ENCODE measurements at places on chromosomes 3 and 15.

GRCh38 chr15:78360958-78361718, 21.0 kb downstream of the CRABP1 start:
- DNase-seq = peak; percentile 9

- DNase-seq = no peak
These were observed 287.6 kb downstream of the DIPK2A start for GRCh38 chr3:144259267-144259666.

- no peak for DNase-seq
These were observed 686 bp downstream of the MYRIP start for GRCh38 chr3:39809995-39810595.

GRCh38 chr15:68644083-68644904, 65.5 kb downstream of the CORO2B start:
- peak; percentile 54 for DNase-seq

DNA sequence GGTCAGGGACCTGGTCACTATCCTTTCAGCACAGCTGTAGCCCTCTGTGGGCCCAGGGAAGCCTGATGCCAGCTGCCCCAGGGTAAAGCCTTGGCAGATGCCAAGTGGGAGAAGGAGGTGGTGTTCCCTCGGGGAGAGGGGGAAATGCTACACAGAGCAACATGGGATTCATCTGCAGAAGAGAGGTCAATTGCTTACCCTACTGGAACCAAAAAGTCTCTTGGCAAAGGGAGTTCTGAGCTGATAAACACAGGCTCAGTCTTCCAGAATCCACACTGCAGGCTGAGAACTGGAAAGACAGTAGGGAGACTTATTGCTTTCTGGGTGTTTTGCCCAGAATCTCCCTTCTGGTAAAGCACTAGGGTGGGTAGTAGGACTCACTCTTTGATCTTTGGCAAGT, 100.1 kb upstream of the NEO1 start:
- no peak for DNase-seq

GRCh38 chr3:106256249-106256957, 387.6 kb upstream of the CBLB start:
- no peak for DNase-seq

- no peak for DNase-seq
These were observed 15.9 kb downstream of the ABHD2 start for GRCh38 chr15:89104172-89104564.

GRCh38 chr15:59691194-59691805, 2.2 kb upstream of the BNIP2 start:
- DNase-seq = peak; percentile 43

DNA sequence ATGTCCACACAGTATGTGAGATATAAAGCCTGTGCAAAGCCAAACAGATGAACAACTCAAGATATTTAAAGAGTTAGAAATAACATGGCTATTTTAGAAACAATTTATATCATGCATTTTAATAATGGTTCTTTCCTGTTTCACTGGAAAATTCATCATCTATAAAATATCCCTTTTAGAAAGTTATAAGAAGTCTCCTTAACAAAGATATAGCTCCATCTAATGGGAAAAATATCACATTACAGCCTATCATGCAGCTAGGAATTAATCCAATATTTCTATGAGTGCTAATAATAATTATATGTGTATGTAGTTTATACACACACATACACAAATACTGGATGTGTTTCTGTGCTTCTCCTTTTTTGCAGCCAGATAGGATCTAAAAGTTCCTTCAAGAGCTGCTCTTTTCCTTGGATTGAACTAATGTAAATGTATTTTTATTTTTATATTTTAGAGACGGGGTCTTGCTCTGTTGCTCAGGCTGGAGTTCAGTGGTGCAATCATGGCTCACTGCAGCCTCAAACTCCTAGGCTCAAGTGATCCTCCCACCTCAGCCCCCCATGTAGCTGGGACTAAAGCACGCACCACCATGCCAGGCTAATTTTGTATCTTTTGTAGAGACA, 21.6 kb downstream of the RPL22L1 start:
- no peak for DNase-seq

GRCh38 chr3:116441652-116442051, 3.6 kb downstream of the LSAMP start:
- DNase-seq = peak; percentile 62

DNA sequence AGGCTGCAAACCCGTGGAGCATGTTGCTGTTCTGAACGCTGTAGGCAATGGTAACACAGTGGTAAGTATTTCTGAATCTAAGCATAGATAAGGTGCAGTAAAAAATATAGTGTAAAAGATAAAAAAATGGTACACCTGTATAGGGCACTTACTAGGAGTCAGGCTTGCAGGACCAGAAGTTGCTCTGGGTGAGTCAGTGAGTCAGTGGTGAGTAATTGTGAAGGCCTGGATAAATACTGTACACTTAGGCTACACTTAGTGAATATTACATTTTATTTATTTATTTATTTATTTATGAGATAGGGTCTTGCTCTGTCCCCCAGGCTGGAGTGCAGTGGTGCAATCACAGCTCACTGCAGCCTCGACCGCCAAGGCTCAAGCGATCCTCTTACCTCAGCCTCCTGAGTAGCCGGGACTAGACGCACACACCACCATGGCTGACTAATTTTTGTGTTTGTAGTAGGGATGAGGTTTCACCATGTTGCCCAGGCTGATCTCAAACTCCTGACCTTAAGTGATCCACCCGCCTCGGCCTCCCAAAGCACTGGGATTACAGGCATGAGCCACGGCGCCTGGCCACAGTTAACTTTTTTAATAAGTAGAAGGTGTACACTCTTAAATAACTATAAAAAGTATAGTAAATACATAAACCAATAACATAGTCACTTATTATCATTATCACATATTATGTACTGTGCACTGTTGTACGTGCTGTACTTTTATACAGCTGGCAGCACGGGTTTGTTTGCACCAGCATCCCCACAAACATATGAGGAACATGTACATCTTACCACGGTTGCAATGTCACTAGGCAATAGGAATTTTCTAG, 155.1 kb downstream of the IGF1R start:
- no peak for DNase-seq

DNA sequence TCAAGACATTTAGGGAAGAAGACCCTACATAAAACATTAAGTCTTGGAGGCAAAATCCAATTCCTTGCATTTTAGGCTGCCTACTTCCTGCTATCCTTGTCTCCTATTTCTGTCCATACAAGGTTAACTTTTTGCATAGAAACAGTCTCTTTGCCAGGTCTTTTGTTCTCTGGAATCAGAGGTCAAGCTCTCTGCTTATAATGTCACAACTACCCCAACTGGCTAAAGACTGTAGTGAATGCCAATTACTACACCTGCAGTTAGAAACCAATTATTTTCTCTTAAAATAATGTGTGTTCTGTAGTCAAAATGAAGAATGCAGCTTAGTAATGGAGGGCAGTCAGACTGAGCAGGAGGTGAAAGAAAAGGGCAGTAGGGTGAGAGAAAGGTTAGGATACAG, 856.2 kb downstream of the TUSC7 start:
- DNase-seq = no peak

DNA sequence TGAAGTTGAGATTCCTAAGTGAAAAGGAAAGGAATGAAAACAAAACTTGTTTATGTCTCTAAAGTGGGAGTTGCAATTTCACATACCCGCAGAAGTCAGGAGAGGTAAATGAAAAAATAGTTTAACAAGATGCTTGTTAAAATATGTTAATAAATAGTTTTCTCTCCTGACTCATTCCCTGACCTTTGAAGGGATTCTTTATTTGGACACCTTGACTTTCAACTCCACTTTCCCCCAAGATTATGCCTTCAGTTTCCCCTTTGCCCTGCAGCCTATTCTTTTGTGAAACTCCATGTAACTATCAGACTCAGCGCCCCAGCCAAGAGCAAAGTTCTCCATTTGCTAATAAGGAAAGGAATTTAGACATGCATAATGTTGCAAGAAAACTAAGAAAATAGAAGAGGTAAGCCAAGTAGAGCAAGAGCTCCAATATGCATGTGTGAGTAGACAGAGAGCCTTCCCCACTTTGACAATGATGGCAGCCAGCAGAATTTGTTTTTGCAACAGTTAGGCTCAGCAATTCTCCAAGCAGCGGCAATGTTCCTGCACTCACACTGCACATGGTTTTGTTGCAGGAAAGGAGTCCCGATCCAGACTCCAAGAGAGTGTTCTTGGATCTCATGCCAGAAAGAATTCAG, 61.2 kb downstream of the CD200 start:
- peak; percentile 27 for DNase-seq

DNA sequence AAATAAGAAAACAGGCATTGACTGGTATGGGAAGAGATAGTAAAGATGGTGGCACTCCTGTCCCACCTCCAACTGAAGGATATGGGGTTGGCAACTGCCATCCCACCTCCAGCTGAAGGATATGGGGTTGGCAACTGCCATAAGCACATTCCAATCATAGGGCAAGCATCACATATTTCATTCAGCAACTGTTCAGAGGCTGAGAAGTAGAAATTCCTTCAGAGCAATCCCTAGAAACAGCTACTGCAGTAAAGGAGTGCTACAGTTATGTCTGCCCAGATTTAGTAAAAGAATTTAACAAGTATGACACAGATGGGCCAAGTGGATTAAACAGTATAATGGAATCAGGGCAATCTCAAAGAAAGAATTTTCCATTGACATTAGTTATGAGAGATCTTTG, 156.8 kb downstream of the IMPG2 start:
- DNase-seq = no peak

GRCh38 chr3:62133015-62133414, 240.3 kb downstream of the FEZF2 start:
- DNase-seq = no peak

DNA sequence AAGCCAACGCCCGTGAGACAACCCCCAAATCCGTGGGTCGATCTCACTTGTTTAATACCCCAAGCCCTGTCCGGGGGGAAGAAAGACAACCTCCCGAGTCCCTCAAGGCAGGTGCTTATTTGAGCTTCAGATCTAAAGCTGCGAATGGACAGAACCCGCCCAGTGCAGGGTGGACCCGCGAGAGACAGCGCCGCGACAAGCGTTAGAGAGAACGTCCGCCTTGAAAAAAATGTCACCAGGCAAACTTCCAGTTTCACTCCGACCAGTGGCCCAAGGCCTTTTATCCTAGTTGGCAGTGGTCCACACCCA, 740 bp upstream of the OXSR1 start:
- no peak for DNase-seq

- no peak for DNase-seq
These were observed 10.2 kb upstream of the TIPARP start for GRCh38 chr3:156664011-156664830.

DNA sequence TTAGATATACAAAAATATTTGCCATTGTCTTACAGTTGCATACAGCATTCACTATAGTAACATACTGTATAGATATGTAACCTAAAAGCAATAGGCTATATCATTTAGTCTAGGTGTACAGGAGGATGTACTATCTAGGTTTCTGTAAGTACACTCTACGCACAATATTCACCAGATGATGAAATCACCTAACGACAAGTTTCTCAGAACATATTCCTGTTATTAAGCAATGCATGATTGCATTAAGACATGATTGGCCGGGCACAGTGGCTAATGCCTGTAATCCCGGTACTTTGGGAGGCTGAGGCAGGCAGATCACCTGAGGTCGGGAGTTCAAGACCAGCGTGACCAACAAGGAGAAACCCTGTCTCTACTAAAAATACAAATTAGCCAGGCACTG, 14.5 kb upstream of the PRKCI start:
- DNase-seq = no peak

GRCh38 chr15:84762840-84763572, 14.6 kb downstream of the ZNF592 start:
- no peak for DNase-seq

GRCh38 chr3:190089711-190090110, 31.0 kb downstream of the P3H2 start:
- DNase-seq = no peak

DNA sequence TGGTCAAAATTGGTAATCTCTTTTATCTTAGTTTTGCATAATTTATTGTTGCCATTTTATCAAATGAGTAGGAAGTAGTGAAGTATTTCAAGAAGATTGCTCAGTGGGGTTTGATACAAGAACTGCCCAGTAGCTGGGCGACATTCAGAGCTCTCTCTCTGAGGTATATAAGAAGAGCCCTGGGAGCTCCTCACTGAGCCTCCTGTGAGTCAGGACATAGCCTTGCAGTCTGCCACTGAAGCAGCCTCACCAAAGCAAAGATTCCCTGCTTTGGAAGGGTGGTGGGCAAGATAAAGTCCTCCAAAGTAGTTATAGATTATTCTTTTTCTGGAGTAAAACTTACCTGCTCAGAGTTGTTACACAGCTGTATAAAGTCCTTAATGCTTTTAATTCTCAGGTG, 26.1 kb downstream of the SKIL start:
- DNase-seq = no peak

DNA sequence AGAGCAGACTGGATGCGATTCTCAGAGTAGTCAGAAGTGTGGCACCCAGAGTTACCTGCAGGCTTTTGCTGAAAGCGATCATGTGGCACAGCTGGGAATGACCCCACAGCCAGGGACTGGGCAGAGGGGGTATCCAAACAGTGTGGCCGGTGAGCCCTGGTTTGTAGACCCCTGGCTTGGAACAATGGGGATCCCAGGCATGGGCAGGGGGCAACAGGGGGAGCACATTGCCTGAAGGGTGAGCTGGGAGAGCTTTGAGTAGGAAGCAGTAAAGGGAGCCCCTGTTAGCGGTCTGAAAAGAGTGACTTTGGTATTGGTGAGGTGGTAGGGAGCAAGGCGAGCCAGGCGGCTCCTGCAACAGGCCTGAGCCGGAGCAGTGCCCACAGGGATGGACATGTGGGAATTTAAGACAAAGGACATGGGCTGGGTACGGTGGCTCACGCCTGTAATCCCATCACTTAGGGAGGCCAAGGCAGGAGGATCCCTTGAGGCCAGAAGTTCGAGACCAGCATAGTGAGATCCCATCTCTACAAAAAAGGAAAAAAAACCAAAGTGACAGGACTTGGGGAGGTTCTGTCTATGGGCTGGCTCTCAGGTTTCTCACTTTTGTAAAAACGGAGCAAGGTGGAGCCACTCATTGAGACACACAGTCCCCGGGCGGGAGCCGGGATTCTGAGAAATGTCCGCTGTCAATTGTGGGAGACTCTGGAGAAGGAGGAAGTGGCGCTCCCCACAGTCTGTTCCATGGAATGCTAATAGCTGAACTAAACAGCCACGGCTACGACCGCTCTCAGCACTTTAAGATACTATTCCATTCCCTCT, 223.8 kb upstream of the LYSMD4 start:
- no peak for DNase-seq

DNA sequence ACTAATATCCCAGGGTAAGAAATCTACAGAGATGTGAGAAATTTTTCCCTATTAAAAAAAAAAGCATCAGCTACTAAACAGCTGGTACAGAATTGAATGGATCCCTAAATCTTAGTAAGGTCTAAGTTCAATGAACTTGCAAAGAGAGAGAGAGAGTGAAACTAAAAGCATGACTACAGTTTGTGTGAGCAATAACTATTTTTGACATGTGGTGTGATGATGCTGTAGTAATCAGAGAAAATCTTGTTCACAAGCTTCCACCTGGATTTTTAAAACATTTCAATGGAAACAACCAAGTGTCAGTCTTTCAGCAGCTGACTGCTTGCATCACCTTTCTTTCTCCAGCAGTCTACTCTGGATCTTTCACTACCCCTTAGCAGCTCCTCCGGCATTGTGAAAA, 45.2 kb upstream of the ABI3BP start:
- DNase-seq = no peak

- DNase-seq = peak; percentile 65
These were observed 660.1 kb upstream of the CFAP20DC start for GRCh38 chr3:59709702-59710553.

GRCh38 chr3:127984241-127984975, 67.8 kb upstream of the SEC61A1 start:
- DNase-seq = no peak

Measured in globus pallidus (tissue), 1 donor.